ENCODE measurements at places on chromosomes 13 and 19. TPM values are rescaled to one million over a fixed set of nuclear protein-coding genes. Genes with fewer than 3 reads are reported as not detected.

GRCh38 chr19:44737238-44738071 is 11.1 kb upstream of the BCL3 start:
- no peak overlapping the region for H3K27ac ChIP-seq
- H3K4me1 ChIP-seq = peaks cover 81% of the 10 kb centered on the region
- H3K27me3 ChIP-seq = no peaks in the 10 kb centered on the region
- DNase-seq = no peak
- no peaks in the 10 kb centered on the region for H3K36me3 ChIP-seq

DNA sequence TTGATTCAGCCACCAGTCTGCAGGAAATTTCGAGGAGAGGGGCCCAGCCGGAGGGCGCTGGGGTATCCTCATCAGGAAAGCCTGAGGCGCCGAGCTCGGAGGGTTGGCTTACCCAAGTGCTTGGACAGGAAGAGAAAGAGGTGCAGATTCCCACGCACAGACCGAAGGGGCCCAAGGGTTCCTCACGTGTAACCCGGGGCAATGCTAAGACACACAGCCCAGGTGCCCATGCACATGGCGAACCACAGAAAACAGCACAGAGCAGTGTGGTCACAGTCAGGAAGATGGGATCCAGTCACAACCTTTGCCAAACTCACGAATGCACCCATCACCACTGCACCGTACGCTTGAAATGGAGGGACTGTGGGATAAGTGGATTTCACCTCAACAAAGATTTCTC is 30.9 kb downstream of the GRTP1 start:
- no peak overlapping the region for H3K4me3 ChIP-seq
- H3K27me3 ChIP-seq = no peaks in the 10 kb centered on the region
- no peak overlapping the region for H3K27ac ChIP-seq
- peaks cover 5% of the 10 kb centered on the region for H3K4me1 ChIP-seq

The CNFN gene
- total RNA-seq = not detected

DNA sequence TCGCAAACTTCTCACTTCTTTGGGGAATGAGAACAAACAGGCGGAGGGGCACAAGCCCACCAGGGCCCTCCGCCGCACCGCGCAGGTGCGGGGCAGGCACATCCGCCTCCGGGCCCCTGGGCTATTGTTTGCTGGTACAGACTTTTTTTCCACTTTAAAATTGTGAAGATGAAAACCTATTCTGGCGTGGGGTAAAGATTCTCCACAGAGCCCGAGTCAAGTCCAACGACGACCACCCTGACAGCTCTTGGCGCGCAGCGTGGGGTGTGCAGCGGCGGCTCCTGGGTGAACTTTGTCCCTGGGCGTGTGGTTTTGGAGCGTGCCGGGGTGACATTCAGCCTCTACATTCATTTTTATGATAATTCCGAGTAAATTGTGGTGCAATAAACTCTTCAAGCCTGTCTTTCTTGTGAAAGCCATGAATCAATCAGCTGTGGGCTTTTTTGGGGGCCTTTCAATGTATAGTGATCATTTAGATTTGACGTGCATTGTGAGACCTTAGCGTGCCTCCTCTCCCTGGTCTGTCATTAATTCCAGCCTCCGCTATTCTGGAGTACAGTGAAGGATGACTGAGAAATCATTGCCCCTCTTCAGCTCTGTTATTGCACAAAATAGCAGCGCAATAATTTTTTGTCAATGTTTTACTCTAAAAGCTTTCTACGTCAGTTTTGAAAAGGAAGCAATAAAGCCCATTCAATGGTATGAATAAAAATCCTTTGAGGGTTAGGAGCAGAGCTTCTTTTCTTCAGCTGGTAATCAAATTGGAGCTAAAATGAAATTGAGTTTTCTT is 90.0 kb downstream of the TEX29 start:
- peaks cover 19% of the 10 kb centered on the region for H3K27me3 ChIP-seq
- H3K4me1 ChIP-seq = no peaks in the 10 kb centered on the region
- H3K27ac ChIP-seq = no peak overlapping the region
- no peak overlapping the region for H3K4me3 ChIP-seq
- H3K36me3 ChIP-seq = no peaks in the 10 kb centered on the region

GRCh38 chr13:99792079-99792921 is 179.3 kb downstream of the ZIC5 start:
- DNase-seq = no peak
- no peaks in the 10 kb centered on the region for H3K27me3 ChIP-seq
- H3K27ac ChIP-seq = no peak overlapping the region

All from stomach (tissue), 19 donors.